ENCODE measurements at places on chromosomes 11 and 22.

DNA sequence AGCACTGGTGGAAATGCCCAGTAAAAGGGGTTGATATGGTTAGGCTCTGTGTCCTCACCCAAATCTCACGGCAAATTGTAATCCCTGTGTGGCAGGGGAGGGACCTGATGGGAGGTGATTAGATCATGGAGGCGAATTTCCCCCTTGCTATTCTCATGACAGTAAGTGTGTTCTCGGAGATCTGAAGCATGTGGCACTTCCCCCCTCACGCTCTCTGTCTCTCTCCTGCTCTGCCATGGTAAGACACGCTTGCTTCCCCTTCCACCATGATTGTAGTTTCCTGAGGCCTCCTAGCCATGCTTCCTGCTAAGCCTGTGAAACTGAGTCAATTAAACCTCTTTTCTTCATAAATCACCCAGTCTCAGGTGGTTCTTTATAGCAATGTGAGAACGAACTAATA lies 37.4 kb downstream of the PACSIN2 start:
- DNase-seq, result no peak

DNA sequence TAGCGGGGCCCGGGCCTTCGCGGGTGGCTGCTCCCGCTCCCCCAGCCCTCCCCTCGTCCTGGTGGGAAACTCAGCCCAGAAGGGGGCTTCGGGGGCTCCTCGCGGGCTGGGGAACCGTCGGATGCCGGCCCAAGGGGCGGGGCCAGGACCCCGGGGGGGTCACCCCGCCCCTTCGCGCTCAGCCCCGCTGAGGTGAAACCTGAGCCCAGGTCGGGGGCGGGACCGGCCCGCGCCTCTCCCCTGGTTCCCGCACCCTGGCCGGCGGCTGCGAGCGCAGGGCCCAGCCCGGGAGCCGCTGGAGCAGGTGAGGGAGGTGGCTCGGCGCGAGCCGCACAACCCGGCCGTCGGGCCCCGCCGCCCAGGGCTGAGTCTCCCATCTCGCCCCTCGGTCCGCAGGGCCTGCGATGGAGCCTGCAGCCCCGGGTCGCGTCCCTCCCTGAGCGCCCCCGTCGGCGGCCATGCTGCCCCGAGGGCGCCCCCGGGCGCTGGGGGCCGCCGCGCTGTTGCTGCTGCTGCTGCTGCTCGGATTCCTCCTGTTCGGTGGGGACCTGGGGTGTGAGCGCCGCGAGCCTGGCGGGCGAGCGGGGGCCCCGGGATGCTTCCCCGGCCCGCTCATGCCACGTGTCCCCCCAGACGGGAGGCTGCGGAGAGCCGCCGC lies at the start of gene LARGE2:
Gene LARGE2, plus strand, starts transcription at position 232 of the 658 bp plus-strand sequence. Its CDS starts 227 bp downstream, at position 459.
- DNase-seq, result peak; percentile 79

GRCh38 chr22:29079218-29079901 lies 6.5 kb downstream of the KREMEN1 start:
- no peak for DNase-seq

GRCh38 chr11:27705873-27706820 lies 5.9 kb upstream of the BDNF start:
- no peak for DNase-seq

GRCh38 chr11:57269571-57270021 lies 32.5 kb upstream of the APLNR start:
- no peak for DNase-seq

- no peak for DNase-seq
These were observed 40.3 kb upstream of the RASSF10 start for GRCh38 chr11:12968826-12969225.

GRCh38 chr11:34671946-34672345 lies 51.1 kb downstream of the EHF start:
- DNase-seq, result no peak

DNA sequence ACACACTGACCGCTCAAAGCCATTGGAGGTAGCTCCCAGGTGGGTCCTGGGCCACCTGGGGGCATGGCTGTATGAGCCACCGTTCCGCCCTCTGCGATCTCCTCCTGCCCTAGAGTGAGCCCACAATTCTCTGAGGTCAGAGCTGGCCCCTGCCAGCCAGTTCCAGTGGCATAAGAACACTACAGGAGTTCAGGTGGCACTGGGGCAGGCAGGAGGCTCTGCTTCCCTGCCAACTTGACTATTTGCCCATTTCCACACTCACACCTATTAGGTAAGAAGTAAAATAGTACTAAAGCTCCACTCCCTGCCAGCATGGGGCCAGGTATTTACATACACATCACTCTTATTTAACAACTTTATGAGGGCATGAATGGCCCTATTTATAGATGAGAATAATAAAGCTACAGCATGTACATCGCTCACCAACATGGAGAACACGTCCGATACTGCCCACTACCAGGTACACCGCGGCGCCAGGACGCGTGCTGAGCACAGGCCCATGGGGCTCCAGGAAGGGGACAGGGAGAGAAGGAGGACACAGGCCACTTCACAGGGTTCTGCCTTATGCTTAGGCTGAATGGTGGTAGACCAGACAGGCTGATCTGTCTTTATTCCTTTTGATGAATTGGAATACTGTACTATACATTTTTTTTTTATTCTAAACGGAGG lies 26.2 kb downstream of the PISD start:
- DNase-seq, result no peak

DNA sequence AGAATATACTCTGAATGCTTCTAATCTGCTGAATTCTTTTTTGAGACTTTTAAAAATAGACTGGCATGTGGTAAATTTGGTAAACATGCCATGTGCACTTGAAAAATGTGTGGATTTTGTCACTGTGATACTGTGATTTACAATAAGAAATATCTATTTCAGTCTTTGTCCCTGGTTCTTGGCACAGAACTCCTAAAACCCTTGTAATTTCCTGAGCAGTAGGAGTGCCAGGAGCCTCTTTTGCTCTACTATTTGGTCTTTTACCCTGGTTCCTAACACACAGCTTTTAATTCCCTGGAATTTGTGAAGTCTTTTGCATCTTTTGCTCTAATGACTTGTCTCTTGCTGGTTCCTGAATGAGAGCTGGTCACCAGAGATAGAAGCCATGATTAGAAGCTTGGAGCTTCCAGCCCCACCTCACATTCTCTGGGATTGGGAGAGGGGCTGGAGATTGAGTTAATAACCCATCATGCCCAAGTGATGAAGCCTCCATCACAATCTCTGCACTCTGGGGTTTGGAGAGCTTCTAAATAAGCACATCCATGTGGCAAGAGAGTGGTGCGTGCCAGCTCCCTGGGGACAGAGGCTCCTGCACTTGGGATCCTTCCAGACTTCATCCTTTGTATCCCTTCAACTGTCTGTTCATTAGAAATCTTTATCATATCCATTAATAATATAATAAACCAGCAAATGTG lies 27.2 kb upstream of the SYT13 start:
- no peak for DNase-seq
